Ovary (tissue), 10 donors: ENCODE measurements at places on chromosomes 1 and 21. TPM values are rescaled to one million over a fixed set of nuclear protein-coding genes. Genes with fewer than 3 reads are reported as not detected.

The IVNS1ABP gene
- 54.2 TPM for total RNA-seq

The A3GALT2 gene
- not detected for total RNA-seq

The NPR1 gene
- total RNA-seq, result 94.5 TPM

The SAMD13 gene
- 0.59 TPM for total RNA-seq

The PLD5 gene
- 3.6 TPM for total RNA-seq

The NBPF20 gene
- 0.48 TPM for total RNA-seq

The OR10K1 gene
- not detected for total RNA-seq

The TMPRSS15 gene
- not detected for total RNA-seq

The NKAIN1 gene
- total RNA-seq, result 0.35 TPM

DNA sequence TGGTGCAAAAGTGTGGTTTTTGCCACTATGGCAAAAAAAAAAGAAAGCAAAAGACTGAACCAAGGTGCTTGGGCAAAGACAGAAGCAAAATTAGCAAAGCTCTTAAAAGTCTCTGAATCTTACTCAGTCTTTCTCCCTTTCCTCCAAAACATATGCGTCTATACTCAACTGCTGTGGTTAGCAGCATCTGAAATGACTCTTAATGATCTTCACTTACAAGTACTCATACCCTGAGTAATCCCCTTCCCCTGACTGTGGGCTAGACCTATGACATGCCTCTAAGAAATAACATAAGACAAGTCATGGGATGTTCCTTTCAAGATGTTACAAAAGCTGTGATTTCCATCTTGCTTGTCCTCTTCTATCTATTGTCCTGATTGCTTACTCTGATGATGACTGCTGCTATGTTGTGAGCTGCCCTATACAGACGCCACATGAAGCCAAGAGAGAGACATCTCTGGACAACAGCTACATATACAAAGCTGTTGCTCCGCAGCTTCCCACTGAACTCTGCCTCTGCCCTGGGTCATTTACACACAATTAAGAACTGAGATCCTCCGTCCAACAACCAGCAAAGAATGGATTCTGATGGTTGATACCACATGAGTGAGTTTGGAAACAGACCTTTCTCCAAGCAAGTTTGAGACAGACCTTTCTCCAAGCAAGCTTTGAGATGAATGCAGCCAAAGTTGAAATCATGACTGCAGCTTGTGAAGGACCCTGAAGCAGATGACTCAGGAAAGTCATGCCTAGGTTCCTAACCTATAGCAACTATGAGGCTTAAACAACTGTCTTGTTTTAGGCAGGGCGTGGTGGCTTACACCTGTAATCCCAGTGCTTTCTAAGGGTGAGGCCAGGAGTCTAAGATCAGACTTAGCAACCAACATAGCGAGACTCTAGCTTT is 55.2 kb downstream of the PUM1 start:
- no peak for DNase-seq
- H3K27ac ChIP-seq, result no peak overlapping the region
- no peak overlapping the region for H3K4me3 ChIP-seq
- no peaks in the 10 kb centered on the region for H3K27me3 ChIP-seq
- peaks cover 8% of the 10 kb centered on the region for H3K4me1 ChIP-seq
- H3K36me3 ChIP-seq, result no peaks in the 10 kb centered on the region

GRCh38 chr1:202143768-202144401 is 652 bp downstream of the ARL8A start:
- H3K4me3 ChIP-seq, result peak overlapping the region; percentile 71
- H3K27me3 ChIP-seq, result no peaks in the 10 kb centered on the region
- peak; percentile 61 for DNase-seq
- peak overlapping the region; percentile 87 for H3K27ac ChIP-seq

- H3K4me3 ChIP-seq, result no peak overlapping the region
- no peak for DNase-seq
- H3K27me3 ChIP-seq, result no peaks in the 10 kb centered on the region
- H3K36me3 ChIP-seq, result no peaks in the 10 kb centered on the region
These were observed 5.9 kb downstream of the DUSP10 start for GRCh38 chr1:221735999-221736398.

- no peaks in the 10 kb centered on the region for H3K27me3 ChIP-seq
- no peak for DNase-seq
- no peaks in the 10 kb centered on the region for H3K36me3 ChIP-seq
These were observed 651.9 kb downstream of the MRPL39 start for GRCh38 chr21:24955275-24955961.

- H3K4me3 ChIP-seq, result no peak overlapping the region
- no peak for DNase-seq
- H3K4me1 ChIP-seq, result no peaks in the 10 kb centered on the region
- no peaks in the 10 kb centered on the region for H3K27me3 ChIP-seq
- no peak overlapping the region for H3K27ac ChIP-seq
These were observed 102.3 kb downstream of the NPHP4 start for GRCh38 chr1:5889901-5890300.

GRCh38 chr1:28744184-28744583 is 7.4 kb downstream of the YTHDF2 start:
- H3K36me3 ChIP-seq, result no peaks in the 10 kb centered on the region
- H3K4me1 ChIP-seq, result peaks cover 14% of the 10 kb centered on the region
- no peak for DNase-seq
- no peak overlapping the region for H3K4me3 ChIP-seq
- H3K27ac ChIP-seq, result no peak overlapping the region
- no peaks in the 10 kb centered on the region for H3K27me3 ChIP-seq

GRCh38 chr1:235129774-235130570 is 1.3 kb upstream of the TOMM20 start:
- H3K4me1 ChIP-seq, result peaks cover 4% of the 10 kb centered on the region
- DNase-seq, result no peak
- H3K27ac ChIP-seq, result no peak overlapping the region
- H3K27me3 ChIP-seq, result no peaks in the 10 kb centered on the region
- no peaks in the 10 kb centered on the region for H3K36me3 ChIP-seq

- H3K4me1 ChIP-seq, result no peaks in the 10 kb centered on the region
- H3K27me3 ChIP-seq, result no peaks in the 10 kb centered on the region
- H3K27ac ChIP-seq, result no peak overlapping the region
- no peaks in the 10 kb centered on the region for H3K36me3 ChIP-seq
These were observed 16.6 kb downstream of the TFF3 start for GRCh38 chr21:42298657-42299056.

DNA sequence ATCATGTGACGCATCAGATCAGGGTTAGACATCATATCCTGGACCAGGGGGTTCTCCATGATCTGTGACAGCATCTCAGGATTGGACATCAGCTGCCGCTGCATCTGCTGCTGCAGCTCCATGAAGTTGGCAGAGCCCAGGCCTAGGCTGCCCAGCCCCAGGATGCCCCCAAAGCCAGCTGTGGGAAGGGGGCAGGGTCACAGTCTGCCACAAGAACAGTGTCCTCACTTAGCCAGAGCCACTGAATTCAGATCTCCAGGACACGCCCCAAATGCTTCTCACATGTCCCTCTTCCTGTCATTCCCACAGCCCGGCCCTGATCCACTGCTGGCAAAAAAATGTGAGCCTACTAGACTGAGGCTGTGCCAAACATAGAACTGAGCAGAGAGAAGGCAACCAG is 3.2 kb downstream of the UBQLN4 start:
- H3K4me1 ChIP-seq, result no peaks in the 10 kb centered on the region
- H3K27ac ChIP-seq, result no peak overlapping the region
- no peak overlapping the region for H3K4me3 ChIP-seq
- DNase-seq, result no peak

- no peak for DNase-seq
- H3K4me1 ChIP-seq, result no peaks in the 10 kb centered on the region
- no peaks in the 10 kb centered on the region for H3K36me3 ChIP-seq
- no peak overlapping the region for H3K4me3 ChIP-seq
- no peak overlapping the region for H3K27ac ChIP-seq
These were observed 21.5 kb downstream of the NDUFS5 start for GRCh38 chr1:39047374-39048229.

GRCh38 chr21:26032263-26032662 is 138.3 kb downstream of the APP start:
- H3K4me3 ChIP-seq, result no peak overlapping the region
- H3K27me3 ChIP-seq, result no peaks in the 10 kb centered on the region
- peaks cover 2% of the 10 kb centered on the region for H3K4me1 ChIP-seq
- H3K36me3 ChIP-seq, result no peaks in the 10 kb centered on the region

GRCh38 chr1:61640531-61641530 is 84.1 kb downstream of the TM2D1 start:
- H3K27me3 ChIP-seq, result no peaks in the 10 kb centered on the region
- H3K4me1 ChIP-seq, result peaks cover 18% of the 10 kb centered on the region
- peak; percentile 24 for DNase-seq

DNA sequence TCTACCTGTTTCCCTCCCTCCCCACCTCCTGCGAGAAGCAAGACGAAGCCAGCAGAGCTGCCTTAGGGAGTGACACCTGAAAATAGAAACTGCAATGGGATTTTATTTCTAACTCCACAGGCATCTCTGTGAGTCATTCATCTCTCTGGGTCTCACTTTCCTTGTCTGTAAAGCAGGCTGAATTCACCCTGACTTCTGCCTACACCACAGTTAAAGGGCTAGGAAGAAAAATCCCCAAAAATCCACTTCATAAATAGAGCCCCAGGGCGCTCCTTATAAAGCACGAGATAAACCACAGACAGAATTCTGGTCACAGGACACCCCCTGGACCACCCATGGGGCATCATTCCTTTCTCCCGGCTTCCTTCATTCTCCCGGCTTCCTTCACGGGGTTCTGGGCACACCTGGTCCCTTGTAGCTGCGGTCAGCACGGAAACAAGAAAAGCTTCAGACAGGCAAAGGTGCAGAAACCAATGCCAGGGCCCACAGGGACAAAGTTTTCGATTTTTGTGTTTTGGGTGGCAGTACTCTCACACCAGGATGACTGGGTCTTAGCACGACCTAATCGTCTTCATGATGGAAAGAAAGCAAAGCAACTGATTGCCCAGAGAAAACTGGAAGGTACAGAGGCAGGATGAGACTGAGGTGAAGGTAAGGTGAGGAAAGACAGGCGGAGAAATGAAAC is 2.8 kb upstream of the H6PD start:
- H3K27ac ChIP-seq, result peak overlapping the region; percentile 55
- no peaks in the 10 kb centered on the region for H3K27me3 ChIP-seq
- no peaks in the 10 kb centered on the region for H3K36me3 ChIP-seq
- no peak overlapping the region for H3K4me3 ChIP-seq

GRCh38 chr1:119358636-119359035 is 9.9 kb upstream of the HAO2 start:
- H3K4me3 ChIP-seq, result no peak overlapping the region
- H3K27me3 ChIP-seq, result no peaks in the 10 kb centered on the region
- DNase-seq, result no peak
- no peak overlapping the region for H3K27ac ChIP-seq
- no peaks in the 10 kb centered on the region for H3K4me1 ChIP-seq
- no peaks in the 10 kb centered on the region for H3K36me3 ChIP-seq

- no peak overlapping the region for H3K27ac ChIP-seq
- H3K36me3 ChIP-seq, result no peaks in the 10 kb centered on the region
- no peak overlapping the region for H3K4me3 ChIP-seq
- H3K27me3 ChIP-seq, result no peaks in the 10 kb centered on the region
- no peaks in the 10 kb centered on the region for H3K4me1 ChIP-seq
- DNase-seq, result no peak
These were observed 50.4 kb downstream of the TENT5C start for GRCh38 chr1:117656202-117656641.

DNA sequence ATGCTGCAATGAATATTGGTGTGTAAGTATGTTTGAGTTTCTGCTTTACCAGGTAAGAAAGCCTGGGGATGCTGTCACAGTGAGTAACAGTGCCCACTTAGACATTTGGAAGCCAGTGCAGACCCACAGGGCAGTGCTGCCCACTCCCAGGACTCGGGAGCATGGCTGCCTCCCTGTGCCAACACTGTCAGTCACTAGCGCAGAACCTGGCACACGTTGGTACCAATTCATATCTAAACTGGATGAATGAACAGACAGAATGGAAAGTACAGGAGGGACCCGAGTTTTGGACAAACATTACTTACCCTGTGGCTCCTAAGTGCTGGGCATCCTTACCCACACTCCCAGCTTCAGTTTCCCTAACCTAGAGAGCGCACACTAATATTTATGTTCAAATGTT is 1.6 kb upstream of the EVA1C start:
- peak overlapping the region; percentile 59 for H3K4me3 ChIP-seq
- H3K4me1 ChIP-seq, result peaks cover 6% of the 10 kb centered on the region
- H3K27me3 ChIP-seq, result no peaks in the 10 kb centered on the region

DNA sequence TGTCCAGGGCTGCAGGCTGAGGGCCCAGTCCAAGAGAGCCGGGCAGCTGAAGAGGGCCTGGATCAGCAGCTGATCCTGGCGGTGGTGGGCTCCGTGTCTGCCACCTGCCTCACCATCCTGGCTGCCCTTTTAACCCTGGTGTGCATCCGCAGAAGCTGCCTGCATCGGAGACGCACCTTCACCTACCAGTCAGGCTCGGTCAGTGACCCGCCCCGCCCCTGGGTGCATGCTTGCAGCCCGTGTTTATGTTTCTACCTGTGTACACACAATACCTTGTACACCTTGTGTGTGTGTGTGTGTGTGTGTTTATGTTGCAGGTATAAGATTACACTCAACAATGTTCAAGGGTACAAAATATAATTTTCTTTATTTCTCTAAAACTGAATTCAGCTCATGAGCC is 13.0 kb downstream of the TIE1 start:
- H3K27me3 ChIP-seq, result no peaks in the 10 kb centered on the region
- H3K4me3 ChIP-seq, result no peak overlapping the region
- DNase-seq, result no peak
- no peaks in the 10 kb centered on the region for H3K4me1 ChIP-seq
- no peak overlapping the region for H3K27ac ChIP-seq

- no peak overlapping the region for H3K4me3 ChIP-seq
- no peak overlapping the region for H3K27ac ChIP-seq
- no peaks in the 10 kb centered on the region for H3K27me3 ChIP-seq
- no peaks in the 10 kb centered on the region for H3K36me3 ChIP-seq
These were observed 198.0 kb upstream of the ZP4 start for GRCh38 chr1:238088560-238089290.

GRCh38 chr1:118185084-118185832 is at the start of gene SPAG17:
TSS of gene SPAG17 (minus strand) at chr1:118185228. CDS start at chr1:118185157, 71 bp downstream.
- H3K27ac ChIP-seq, result no peak within 1 kb of the TSS
- peak; percentile 63 for DNase-seq
- no peaks in the 10 kb centered on the region for H3K36me3 ChIP-seq
- H3K4me3 ChIP-seq, result peak within 1 kb of the TSS; percentile 7
- no peaks in the 10 kb centered on the region for H3K27me3 ChIP-seq

DNA sequence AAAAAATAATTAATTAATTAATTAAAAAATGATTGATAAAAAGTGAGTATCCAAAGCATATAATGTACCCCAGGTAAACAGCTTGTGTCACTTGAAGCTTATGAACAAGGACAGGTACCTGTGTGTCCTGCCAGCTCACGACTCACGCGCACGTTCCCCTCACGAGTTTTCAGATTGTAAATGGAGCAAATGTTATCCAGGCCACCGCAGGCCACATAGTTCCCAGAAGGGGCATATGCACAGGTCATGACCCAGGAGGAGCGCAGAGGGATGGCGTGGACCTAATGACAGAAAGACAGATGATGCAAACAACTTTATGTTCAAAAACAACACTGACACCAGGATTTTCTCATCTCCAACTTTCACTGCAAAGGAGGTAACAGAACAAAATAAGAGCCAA is 26.0 kb upstream of the NADK start:
- no peaks in the 10 kb centered on the region for H3K4me1 ChIP-seq
- no peaks in the 10 kb centered on the region for H3K36me3 ChIP-seq
- H3K27ac ChIP-seq, result no peak overlapping the region
- no peaks in the 10 kb centered on the region for H3K27me3 ChIP-seq

GRCh38 chr1:10450156-10450814 is 454 bp downstream of the CORT start:
- H3K27ac ChIP-seq, result no peak overlapping the region
- H3K36me3 ChIP-seq, result no peaks in the 10 kb centered on the region
- no peaks in the 10 kb centered on the region for H3K4me1 ChIP-seq
